Glutamatergic neuron (in vitro differentiated cells): ENCODE measurements at places on chromosomes 7 and 10. TPM values are rescaled to one million over a fixed set of nuclear protein-coding genes. Genes with fewer than 3 reads are reported as not detected.

Gene GIMAP1
- not detected for total RNA-seq

Gene DYNC1I1
- total RNA-seq = 11.0 TPM

Gene LLCFC1
- total RNA-seq = not detected

GRCh38 chr10:102418622-102419268 is at the start of gene PSD:
TSS of gene PSD (minus strand) at chr10:102418785. CDS start at chr10:102417038, 1,747 bp downstream.
- DNase-seq = peak; percentile 79
